ENCODE measurements at places on chromosomes 11 and 22. TPM values are rescaled to one million over a fixed set of nuclear protein-coding genes. Genes with fewer than 3 reads are reported as not detected.

DNA sequence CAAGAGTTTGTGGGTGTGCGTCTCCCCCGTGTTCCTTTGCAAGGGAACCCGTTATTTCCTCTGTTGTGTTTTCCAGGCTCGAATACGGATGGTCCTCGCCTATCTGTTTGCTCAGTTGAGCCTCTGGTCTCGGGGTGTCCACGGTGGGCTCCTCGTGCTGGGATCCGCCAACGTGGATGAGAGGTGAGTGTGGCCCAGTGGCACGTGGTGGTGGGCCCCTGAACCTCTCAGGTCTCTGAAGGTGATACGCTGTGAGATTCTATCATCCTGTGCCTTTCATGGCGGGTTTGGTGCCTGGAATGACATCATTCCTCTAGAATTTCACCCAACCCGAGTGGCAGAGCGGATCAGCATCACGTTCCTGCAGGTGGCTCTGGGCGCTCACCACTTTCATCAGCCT lies 32.5 kb downstream of the NADSYN1 start:
- DNase-seq, result no peak

GRCh38 chr11:100821198-100821597 lies 134.1 kb downstream of the ARHGAP42 start:
- no peak for DNase-seq

DNA sequence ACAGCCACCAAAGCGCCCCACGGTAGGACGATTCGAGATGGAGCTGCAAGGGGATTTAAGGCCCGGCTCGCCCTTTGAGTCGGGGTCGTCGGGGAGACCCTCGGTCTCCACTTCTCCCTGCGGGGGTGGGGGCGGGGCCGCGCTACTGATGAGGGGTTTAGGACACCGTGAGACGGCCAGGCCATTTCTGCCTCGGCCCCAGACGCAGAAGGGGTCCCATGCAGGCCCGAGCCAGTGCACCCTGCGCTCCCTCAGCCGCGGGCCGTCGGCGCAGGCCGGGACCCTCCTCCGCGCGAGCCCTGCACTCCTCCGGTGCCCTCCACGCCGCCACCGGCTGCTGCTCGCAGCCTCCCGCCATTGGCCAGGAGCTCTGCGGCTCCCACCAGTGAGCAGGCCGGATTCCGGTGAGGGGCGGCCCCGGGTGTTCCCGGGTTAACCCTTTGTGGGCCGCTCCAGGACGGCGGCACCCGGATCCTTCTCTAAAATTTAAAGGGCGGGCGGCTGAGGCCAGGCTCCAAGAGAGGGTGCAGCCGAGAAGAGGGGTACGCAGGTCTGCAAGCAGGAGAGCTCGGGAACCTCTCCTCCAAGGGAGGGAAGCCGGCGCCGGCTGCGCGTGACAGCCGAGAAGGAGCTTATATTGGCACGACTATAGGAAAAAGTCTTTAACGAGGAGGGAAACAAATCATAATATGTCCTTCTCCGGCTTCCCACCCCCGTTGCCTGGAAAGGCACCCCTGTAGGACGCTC lies 18.0 kb downstream of the CREB3L1 start:
- peak; percentile 73 for DNase-seq

DNA sequence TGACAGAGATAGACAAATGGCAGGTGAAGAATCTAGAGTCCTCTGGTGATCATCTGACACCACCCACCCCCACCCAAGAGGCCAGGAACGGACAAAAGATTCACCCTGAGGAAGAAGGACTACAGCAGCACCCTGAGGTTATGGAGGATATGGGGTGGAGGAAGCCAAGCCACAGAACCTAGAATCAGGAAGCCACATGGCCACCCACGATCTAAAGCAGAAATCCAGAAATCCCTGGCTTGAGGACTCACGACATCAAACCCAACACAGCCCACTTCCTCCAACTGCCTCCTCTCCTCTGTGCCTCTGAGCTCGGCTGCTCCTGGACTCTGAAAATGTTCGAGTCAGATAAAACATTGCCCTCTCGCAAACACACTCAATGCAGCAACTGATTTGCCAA lies 364.3 kb downstream of the SHANK2 start:
- no peak for DNase-seq

- DNase-seq, result no peak
These were observed 512.3 kb upstream of the RAG2 start for GRCh38 chr11:37110385-37110784.

GRCh38 chr11:133579165-133580031 lies 47.1 kb upstream of the OPCML start:
- DNase-seq, result no peak

DNA sequence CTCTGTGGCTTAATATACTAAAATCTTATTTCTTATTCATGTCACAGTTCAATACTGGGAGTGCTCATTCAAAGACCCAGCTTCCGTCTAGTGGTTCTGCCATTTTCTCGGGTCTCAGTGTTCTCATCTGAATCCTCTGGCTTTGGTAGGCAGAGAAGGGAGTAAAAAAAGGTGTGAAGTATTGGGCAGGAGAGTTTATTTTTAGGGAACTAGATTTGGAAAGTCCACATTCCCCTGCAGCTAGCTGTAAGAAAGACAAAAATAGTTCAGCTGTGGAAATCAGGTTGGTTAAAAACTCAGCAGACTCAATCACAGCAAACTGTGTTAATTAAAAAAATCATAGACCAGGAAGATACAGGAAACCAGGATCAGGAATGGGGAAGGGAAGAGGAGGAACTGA lies 4.1 kb upstream of the LYVE1 start:
- DNase-seq, result no peak

C11orf86 gene
- total RNA-seq, result not detected

TMEM126A gene
- total RNA-seq, result 37.7 TPM

MYRF gene
- 0.23 TPM for total RNA-seq

KDM4D gene
- total RNA-seq, result 0.56 TPM

All from HFFc6 (cell line).